Stimulated activated CD4-positive, alpha-beta T cell treated with anti-CD3 and anti-CD28 coated beads, Interleukin-15, amount 100 ng/mL, for 24 hours (primary cell): ENCODE measurements at places on chromosomes 5 and 9.

DNA sequence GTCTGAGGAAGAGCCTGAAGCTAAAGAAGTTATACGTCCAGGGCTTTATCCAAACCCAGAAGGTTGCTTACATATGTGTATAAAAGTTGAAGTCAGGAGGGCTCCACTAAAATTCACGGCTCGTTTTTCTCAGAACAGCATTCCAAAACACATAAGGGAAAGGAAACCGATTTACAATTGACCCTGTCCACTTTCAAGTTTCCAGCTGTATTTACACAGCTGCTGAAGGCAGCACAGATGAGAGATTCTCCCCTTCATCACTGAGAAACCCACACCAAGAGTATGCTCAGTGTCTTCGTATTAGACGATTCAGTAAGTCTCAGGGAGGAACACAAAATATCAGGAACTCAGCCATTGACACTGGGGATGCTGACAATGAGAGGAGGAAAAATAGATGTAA lies 5.9 kb upstream of the NREP start:
- no peak for DNase-seq

- DNase-seq = no peak
Observed at GRCh38 chr9:87226896-87227295, 270.8 kb upstream of the DAPK1 start.

- no peak for DNase-seq
Observed at GRCh38 chr5:158905281-158905680, 194.4 kb downstream of the EBF1 start.

DNA sequence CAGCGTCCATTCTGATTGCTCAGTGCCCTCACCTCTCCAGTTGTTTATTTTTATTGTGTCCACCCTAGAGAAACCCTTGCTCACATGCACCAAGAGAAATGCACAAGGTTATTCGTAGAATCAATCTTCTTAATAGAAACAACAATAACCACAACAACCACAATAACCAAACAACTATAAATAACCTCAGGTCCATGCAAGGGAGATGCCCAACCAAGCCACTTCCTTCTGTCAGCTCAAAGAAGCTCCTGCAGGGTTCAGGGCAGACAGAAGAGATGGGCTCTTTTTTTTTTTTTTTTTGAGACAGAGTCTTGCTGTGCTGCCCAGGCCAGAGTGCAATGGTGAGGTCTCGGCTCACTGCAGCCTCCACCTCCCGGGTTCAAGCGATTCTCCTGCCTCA lies 14.9 kb upstream of the TCOF1 start:
- no peak for DNase-seq

DNA sequence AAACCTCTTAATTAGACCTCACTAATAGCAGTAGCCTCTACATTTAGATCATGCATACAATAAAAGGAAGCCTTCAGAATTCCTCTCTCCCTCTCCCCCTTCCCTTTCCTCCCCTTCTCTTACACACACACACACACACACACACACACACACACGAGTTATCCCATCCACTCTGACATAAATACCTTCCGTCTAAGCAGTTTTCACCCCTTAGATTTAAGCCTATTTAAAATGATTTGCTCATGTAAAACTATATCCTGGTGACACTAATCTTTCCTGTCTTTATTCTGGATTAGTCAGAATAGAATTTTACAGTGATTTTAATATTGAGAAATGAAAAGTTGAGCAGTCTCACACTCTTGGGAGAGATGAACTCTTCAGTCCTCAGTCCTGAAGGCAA lies 35.0 kb downstream of the PRELID2 start:
- DNase-seq = no peak

GRCh38 chr9:89122949-89123348 lies 55.7 kb downstream of the SHC3 start:
- DNase-seq = no peak

DNA sequence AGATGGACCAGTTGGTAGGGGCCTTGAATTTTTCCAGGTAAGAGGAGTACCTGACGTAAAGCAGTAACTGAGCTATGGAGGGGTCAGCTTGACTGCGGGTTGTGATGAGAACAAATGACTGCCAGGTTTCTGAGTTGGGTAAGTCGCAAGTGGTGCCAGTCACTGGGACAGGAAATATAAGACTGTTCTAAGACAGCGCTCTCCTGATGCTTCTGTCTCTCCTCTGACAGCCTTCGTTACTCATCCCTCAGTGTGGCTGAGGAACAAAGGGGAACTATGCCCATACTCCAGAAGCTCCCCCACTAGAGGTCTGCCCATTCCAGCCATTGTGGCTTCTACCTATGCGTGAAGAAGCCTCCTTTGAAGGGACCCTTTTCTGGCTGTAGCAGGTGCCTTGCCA lies 13.3 kb downstream of the CAVIN4 start:
- DNase-seq = no peak

GRCh38 chr9:34370970-34371880 lies 5.5 kb downstream of the MYORG start:
- DNase-seq = no peak

- DNase-seq = no peak
Observed at GRCh38 chr9:112104901-112105300, 70.2 kb downstream of the SUSD1 start.

- DNase-seq = no peak
Observed at GRCh38 chr9:93587651-93588347, 11.4 kb downstream of the PHF2 start.

- no peak for DNase-seq
Observed at GRCh38 chr9:108525186-108525585, 330.6 kb downstream of the ACTL7B start.

- DNase-seq = no peak
Observed at GRCh38 chr9:85569988-85570387, 171.8 kb downstream of the AGTPBP1 start.

DNA sequence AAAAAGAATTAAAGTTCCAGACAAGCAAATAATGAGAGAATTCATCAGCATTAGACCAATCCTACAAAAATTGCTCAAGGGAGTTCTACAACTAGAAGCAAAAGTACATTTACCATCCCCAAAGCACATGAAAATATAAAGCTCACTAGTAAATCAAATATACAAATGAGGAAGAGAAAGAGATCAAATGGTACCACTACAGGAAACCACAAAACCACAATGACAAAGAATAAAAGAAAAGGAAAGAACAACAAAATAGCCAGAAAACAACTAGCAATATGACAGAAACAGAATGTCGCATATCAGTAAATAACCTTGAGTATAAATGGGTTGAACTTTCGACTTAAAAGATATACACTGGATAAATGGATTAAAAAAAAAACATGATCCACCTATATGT lies 739.0 kb downstream of the DTWD2 start:
- DNase-seq = no peak
